ENCODE measurements at places on chromosomes 13 and 19. TPM values are rescaled to one million over a fixed set of nuclear protein-coding genes. Genes with fewer than 3 reads are reported as not detected.

DNA sequence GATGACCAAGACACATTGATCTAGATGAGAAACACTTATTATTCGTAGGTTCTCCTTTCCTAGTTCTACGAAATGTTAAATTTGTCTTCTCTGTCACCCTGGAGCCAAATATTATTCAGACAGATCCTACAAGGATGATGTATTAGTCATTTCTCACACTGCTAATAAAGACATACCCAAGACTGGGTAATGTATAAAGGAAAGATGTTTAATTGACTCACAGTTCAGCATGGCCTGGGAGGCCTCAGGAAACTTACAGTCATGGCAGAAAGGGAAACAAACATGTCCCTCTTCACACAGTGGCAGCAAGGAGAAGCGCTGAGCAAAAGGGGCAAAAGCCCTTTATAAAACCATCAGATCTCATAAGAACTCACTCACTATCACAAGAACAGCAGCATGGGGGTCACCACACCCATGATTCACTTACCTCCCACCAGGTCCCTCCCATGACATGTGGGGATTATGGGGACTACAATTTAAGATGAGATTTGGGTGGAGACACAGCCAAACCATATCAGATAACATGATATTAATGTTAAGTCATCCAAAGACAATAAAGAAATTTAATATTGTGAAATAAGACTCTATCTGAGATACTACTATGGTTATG lies 1248.8 kb upstream of the SLC10A2 start:
- DNase-seq: peak; percentile 0

Gene BTBD2
- 59.3 TPM for total RNA-seq

Gene SHISA7
- not detected for total RNA-seq

GRCh38 chr19:3866910-3867638 lies 1.8 kb downstream of the ZFR2 start:
- no peak for DNase-seq

GRCh38 chr19:51689751-51690453 lies 3.2 kb upstream of the SPACA6 start:
- peak; percentile 31 for DNase-seq

- DNase-seq: peak; percentile 13
These were observed 47.2 kb upstream of the ZNF737 start for GRCh38 chr19:20612711-20613316.

- no peak for DNase-seq
These were observed 116.2 kb upstream of the FNDC3A start for GRCh38 chr13:48859272-48860105.
